Right lobe of liver (tissue), 6 donors: ENCODE measurements at places on chromosomes 16 and 17. TPM values are rescaled to one million over a fixed set of nuclear protein-coding genes. Genes with fewer than 3 reads are reported as not detected.

BAHCC1 gene
- total RNA-seq, result 3.5 TPM

- DNase-seq, result no peak
- no peak overlapping the region for H3K27ac ChIP-seq
- H3K4me1 ChIP-seq, result no peaks in the 10 kb centered on the region
- no peaks in the 10 kb centered on the region for H3K27me3 ChIP-seq
These were observed 394.3 kb downstream of the CDH13 start for GRCh38 chr16:83021045-83021444.

DNA sequence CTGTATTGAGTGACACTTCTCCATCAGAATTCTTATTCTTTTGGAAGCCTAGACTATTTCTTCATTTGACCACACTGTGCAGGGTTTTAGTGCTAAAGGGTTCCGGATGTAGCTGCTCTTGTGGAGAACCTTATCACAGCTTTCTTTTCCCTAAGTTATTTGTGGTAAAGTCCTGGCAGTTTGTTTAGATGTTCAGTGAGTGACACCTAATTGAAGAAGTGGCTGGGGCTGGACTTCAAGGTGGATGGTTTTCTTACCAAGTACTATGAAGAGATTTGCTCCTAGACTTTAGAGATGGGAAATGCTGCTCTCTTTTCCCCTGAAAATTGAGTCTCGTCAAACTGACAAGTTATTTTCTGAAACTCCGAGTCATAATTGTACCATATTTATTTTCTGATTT, 144.0 kb upstream of the TBX2 start:
- H3K4me3 ChIP-seq, result no peak overlapping the region
- H3K4me1 ChIP-seq, result no peaks in the 10 kb centered on the region
- H3K36me3 ChIP-seq, result no peaks in the 10 kb centered on the region

DNA sequence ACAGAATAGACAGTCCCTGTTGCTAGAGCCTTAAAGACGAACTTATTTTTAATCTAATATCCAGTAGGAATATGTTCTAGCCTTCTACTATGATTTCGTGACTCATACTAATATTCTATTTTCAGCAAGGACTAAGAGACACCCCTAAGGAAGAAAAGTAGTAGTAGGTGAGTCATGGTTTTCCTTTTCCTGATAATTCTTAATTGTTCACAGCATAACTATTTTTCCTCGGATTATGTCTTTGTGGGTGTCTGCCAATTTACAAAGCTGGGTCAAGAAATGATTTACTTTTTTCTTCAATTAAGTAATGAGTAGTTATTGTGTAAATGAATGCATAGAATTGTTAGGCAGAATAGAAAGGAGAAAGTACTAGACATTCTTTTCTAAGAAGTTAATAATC, 292.2 kb downstream of the TOX3 start:
- no peaks in the 10 kb centered on the region for H3K4me1 ChIP-seq
- H3K36me3 ChIP-seq, result no peaks in the 10 kb centered on the region
- DNase-seq, result no peak
- H3K27me3 ChIP-seq, result no peaks in the 10 kb centered on the region
- H3K27ac ChIP-seq, result no peak overlapping the region
- H3K4me3 ChIP-seq, result no peak overlapping the region

- no peaks in the 10 kb centered on the region for H3K4me1 ChIP-seq
- H3K4me3 ChIP-seq, result no peak overlapping the region
- DNase-seq, result no peak
- no peak overlapping the region for H3K27ac ChIP-seq
These were observed 125.4 kb downstream of the MRTFB start for GRCh38 chr16:14196539-14196938.

OR1E2 gene
- total RNA-seq, result not detected

GRCh38 chr17:59903455-59903854, 10.5 kb downstream of the RPS6KB1 start:
- no peaks in the 10 kb centered on the region for H3K4me1 ChIP-seq
- no peak overlapping the region for H3K27ac ChIP-seq
- DNase-seq, result no peak
- no peaks in the 10 kb centered on the region for H3K36me3 ChIP-seq
- H3K27me3 ChIP-seq, result no peaks in the 10 kb centered on the region

CDH15 gene
- 0.12 TPM for total RNA-seq

- H3K4me3 ChIP-seq, result no peak overlapping the region
- no peak for DNase-seq
- no peak overlapping the region for H3K27ac ChIP-seq
- peaks cover 12% of the 10 kb centered on the region for H3K4me1 ChIP-seq
These were observed 291.2 kb upstream of the SALL1 start for GRCh38 chr16:51442141-51442870.

CACNG1 gene
- total RNA-seq, result not detected

- H3K36me3 ChIP-seq, result no peaks in the 10 kb centered on the region
- H3K27me3 ChIP-seq, result no peaks in the 10 kb centered on the region
- H3K4me1 ChIP-seq, result no peaks in the 10 kb centered on the region
- H3K4me3 ChIP-seq, result no peak overlapping the region
- H3K27ac ChIP-seq, result no peak overlapping the region
- no peak for DNase-seq
These were observed 197.1 kb downstream of the KCNJ2 start for GRCh38 chr17:70366386-70366785.

SULT1A2 gene
- 10.6 TPM for total RNA-seq

- no peaks in the 10 kb centered on the region for H3K4me1 ChIP-seq
- H3K36me3 ChIP-seq, result no peaks in the 10 kb centered on the region
- DNase-seq, result no peak
- no peak overlapping the region for H3K4me3 ChIP-seq
- H3K27ac ChIP-seq, result no peak overlapping the region
These were observed 14.8 kb upstream of the C17orf113 start for GRCh38 chr17:42065201-42065600.

NPIPA8 gene
- 4.3 TPM for total RNA-seq

GRCh38 chr17:6927290-6928126, 68.3 kb upstream of the ALOX12 start:
- H3K4me3 ChIP-seq, result no peak overlapping the region
- no peaks in the 10 kb centered on the region for H3K36me3 ChIP-seq
- peaks cover 11% of the 10 kb centered on the region for H3K4me1 ChIP-seq
- no peak for DNase-seq

DNA sequence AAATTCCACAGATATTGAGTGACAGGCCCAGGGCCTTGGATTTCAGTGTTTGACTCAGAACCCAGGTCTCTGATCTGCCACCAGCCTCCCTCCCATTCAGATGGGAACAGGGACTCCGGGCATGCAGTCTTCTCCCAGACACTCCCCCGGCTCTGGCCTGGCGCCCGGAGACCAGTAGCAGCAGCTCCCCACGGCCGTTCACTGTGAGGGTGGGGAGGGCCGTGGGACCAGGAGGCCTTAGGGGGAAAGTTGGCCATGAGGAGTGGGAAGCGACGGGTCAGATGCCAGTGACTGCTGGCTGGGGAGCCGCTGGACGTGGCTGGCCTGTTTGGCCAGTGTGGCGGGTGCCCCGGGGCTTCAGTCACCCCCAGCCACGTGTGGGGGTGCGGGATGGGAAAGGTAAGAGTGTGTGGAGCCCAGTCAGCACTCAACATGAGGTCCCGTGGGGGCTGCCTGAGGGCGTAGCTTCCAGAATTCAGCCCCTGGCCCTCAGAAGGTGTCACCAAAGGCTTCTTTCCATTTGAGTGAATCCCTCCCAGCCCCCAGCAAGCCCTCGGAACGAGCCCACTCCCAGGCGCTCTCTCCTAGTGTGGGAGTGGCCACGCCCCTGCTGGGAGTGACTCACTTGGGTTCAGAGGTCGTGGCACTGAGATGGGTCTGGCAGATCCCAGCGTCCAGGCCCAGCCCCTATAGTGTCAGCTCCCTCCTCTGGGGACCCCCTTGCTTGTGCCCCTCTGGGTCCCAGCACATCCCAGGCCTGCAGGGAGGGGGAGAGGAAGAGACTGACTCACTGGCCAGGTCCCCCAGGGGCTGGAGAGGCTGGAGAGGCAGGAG, 309.4 kb downstream of the SEC14L1 start:
- H3K36me3 ChIP-seq, result no peaks in the 10 kb centered on the region
- DNase-seq, result peak; percentile 86
- peak overlapping the region; percentile 44 for H3K27ac ChIP-seq
- H3K27me3 ChIP-seq, result no peaks in the 10 kb centered on the region

GRCh38 chr17:14318918-14319205, 18.0 kb downstream of the HS3ST3B1 start:
- no peaks in the 10 kb centered on the region for H3K4me1 ChIP-seq
- H3K36me3 ChIP-seq, result no peaks in the 10 kb centered on the region
- no peak overlapping the region for H3K4me3 ChIP-seq
- DNase-seq, result no peak

GRCh38 chr17:2935632-2936031, 127.8 kb downstream of the OR1D5 start:
- no peak overlapping the region for H3K4me3 ChIP-seq
- H3K4me1 ChIP-seq, result no peaks in the 10 kb centered on the region
- no peak overlapping the region for H3K27ac ChIP-seq
- no peaks in the 10 kb centered on the region for H3K36me3 ChIP-seq

- peak; percentile 89 for DNase-seq
- no peaks in the 10 kb centered on the region for H3K27me3 ChIP-seq
- H3K36me3 ChIP-seq, result no peaks in the 10 kb centered on the region
- H3K27ac ChIP-seq, result peak within 1 kb of the TSS; percentile 94
- H3K4me1 ChIP-seq, result no peaks in the 10 kb centered on the region
These were observed at the start of gene ORAI3 for GRCh38 chr16:30948667-30949649. ORAI3 (plus strand) TSS chr16:30949068; CDS start chr16:30949290, 222 bp downstream.

RAMP2 gene
- 4.6 TPM for total RNA-seq

DNA sequence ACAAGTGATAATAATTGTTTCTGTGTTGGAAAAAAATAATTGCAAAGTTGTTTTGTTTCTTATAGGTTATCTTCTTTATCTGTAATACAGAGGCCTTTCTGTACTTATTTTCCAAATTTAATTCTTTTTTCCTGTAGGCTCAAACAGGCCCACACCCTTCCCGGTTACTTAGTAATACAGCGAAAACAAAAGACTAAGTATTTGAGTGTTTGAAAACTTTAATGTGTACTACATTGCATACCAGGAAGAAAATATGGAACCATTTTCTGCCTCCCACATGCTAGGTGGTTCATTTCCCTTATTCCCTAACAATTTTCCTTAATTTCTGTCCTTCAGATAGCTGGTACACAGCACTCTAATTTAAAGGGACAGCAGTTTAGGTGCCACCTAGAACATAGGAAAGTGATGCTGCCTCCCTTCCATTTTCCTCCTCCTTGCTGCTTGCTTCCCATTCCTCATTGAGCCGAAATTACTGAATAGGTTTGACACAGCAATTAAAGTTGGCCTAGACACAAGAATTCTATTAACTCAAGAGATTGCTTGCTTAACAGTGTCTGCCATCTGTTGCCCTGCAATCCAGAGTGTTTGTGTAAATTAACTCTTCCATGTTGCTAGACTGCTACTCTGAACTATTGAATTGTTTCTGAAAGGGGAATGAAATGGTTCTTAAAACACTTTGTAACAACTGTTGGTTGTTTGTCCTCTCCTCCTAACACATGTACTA, 24.2 kb downstream of the CYB5B start:
- no peaks in the 10 kb centered on the region for H3K4me1 ChIP-seq
- DNase-seq, result no peak
- H3K27me3 ChIP-seq, result no peaks in the 10 kb centered on the region
- no peak overlapping the region for H3K4me3 ChIP-seq
- no peaks in the 10 kb centered on the region for H3K36me3 ChIP-seq

- no peaks in the 10 kb centered on the region for H3K36me3 ChIP-seq
- H3K4me1 ChIP-seq, result no peaks in the 10 kb centered on the region
- no peaks in the 10 kb centered on the region for H3K27me3 ChIP-seq
- no peak overlapping the region for H3K4me3 ChIP-seq
- no peak overlapping the region for H3K27ac ChIP-seq
These were observed 34.9 kb upstream of the CACNG5 start for GRCh38 chr17:66799849-66800537.

DNA sequence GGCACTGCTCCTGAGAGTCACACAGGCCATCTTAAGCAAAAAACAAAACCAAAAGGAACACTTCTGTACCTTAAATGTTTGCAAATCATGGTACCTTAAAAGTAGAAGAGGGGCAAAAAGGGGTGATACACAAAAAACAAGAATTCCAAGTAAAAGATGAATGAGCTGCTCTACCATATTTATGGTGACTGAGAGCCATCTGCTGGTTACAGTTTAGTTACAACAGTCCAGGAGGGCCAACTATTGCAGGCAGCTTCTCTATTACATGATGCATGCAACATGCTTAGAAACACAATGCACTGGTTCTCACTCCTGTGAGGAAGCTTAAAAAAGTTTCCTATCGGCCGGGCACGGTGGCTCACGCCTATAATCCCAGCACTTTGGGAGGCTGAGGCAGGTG, 53.5 kb downstream of the STX8 start:
- no peak for DNase-seq
- no peaks in the 10 kb centered on the region for H3K36me3 ChIP-seq
- no peak overlapping the region for H3K27ac ChIP-seq
- no peak overlapping the region for H3K4me3 ChIP-seq
